ENCODE measurements at places on chromosomes 2 and 18.

- peak; percentile 64 for DNase-seq
Observed at GRCh38 chr2:25309402-25309801, 32.3 kb downstream of the DNMT3A start.

DNA sequence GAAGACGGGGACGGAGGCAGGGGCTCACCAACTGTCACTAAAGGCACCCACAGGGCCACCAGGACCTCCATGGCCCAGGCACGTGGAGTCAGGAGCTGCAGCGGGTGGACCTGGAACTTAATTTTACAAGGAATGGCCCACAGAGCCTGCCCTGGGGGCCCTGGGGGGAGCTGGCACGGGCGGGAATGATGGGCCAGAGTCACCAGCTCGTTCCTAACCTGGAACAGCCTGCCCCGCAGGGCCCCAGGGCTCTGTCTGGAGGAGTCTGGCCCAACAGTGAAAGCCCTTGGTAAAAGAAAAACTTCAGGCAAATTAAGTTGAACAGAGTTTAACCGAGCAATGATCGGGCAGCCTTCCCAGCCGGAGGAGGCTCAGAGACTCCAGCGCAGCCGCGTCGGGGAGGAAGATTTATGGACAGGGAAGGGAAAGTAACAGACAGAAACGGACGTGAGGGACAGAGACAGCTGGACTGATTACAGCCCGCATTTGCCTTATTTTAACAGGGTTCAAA is 118.4 kb upstream of the TMEM18 start:
- DNase-seq = no peak

DNA sequence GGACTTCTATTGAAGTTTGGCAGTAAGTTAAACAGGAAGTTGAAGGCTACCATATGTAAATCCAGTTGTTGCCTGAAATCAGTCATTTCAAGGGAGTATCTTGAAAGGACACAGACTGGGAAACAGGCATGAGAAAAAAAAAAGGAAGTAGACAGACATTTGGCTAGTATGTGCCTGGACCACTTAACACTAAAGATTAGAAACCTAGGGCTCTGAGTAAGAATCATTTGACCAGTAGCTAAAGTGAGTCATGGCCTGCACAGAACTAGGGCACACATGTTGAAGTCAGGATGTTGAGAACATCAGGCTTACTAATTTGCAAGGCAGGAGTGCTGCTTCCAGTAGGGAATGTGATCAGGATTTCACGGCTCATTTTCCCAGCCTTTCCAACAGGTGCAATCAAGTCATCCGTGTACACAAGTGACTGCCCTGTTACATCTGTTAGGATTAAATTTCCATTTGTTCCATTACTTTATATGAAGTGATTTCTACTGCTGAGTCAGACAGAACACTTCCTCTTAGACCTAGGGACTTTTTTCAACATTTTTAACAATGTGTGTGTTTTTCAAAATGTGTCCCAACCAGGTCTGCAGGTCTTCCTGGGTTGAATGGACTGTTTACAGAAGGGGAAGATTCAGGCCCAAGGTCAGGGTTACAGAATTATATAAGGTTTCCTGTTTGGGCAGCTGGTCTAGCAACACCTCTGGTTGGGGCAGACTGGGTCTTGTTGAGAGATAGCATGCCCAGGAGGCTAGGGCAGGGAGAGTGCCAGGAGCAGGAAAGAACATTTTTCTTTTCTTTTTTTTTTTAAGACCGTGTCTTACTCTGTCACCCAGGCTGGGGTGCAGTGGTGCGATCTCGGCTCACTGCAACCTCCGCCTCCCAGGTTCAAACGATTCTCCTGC is 145.6 kb downstream of the TGIF1 start:
- DNase-seq = peak; percentile 60

DNA sequence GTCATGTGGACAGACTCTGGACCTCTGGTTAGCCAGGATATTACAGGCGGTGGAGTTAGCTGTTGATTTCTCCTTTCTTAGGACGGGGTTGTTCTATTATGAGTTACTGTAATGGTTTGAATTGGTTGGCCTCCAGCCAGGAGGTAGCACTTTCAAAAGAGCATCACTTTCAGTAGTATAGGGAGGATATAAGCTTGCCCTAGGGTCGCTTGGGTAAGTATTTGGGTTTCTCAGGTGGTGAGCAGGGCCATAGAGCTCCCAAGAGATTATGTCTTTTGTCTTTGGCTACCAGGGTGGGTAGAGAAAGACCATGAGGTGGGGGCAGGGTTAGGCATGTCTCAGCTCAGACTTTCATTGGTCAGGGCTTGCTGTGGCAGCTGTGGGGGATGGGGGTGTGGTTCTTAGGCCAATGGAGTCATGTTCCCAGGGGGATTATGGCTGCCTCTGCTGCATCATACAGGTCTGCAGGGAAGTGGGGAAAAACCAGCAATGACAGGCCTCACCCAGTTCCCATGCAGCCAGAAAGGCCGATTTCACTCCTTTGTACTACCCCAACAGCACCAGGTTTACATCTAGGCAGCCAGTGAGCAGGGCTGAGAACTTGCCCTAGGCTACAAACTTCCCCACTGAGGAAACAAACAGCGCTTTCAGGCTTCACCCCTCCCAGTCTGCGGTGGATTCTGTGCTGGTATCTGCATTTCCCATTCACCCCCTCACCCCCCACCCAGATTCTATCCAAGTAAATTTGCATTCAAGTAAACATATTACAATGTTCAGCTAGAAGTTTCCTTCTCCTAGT is 89.4 kb upstream of the SLC38A11 start:
- no peak for DNase-seq

DNA sequence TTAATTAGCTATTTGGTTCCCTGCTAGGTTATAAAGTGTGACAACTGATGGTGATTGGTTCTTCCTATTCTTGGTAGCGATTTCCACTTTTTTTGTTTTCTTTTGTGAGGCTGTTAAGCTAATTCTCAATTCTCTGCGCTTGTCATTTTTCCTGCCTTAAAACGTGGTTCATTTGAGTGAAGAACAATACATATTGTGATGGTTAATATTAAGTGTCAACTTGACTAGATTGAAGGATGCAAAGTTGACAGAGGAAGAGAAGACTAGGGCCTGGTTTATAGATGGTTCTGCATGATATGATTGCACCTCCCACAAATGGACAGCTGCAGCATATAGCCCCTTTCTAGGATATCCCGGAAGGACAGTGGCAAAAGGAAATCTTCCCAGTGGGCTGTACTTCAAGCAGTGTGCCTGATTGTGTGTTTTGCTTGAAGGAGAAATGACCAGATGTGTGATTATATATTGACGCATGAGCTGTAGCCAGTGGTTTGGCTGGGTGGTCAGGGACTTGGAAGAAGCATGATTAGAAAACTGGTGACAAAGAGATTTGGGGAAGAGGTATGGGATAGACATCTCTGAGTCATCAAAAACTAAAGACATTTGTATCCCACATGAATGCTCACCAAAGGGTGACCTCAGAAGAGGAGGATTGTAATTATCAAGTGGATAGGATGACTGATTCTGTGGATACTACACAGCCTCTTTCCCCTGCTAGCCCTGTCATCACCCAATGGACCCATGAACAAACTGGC is 39.4 kb upstream of the ZNF804A start:
- no peak for DNase-seq

GRCh38 chr2:160920791-160921303 is 239.4 kb upstream of the TANK start:
- DNase-seq = no peak
